ENCODE measurements at places on chromosomes 6 and 20.

DNA sequence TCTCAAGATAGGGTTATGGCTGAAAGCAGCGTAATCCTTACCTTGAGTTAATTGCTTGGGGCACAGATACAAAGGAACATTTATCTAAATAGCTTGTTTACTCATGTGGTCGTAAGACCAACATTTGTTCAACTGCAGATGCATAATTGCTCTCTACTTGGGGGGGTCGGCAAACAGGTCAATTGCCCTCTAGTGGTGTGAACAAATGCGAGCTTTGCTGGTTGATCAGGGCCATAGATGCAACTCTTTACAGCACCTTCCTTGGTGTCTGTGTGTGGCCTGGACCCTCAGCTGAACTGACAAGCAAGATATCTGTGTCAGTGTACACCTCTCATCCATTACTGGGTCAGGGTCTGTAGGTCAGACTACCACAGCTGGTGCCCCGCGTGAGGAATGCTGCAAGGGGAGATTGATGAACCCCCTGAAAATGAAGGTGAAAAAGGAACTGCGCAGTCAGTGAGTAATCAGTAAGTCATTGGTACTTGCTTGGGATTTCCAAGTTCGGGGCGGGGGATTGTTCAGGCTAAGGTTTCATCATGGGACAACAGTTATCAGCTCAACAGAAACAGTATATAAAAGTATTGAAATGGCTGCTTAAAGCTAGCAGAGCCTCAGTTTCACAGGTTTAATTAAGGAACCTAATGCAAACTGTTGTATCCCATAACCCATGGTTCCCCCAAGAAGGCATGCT lies 24.0 kb downstream of the HLA-DPA1 start:
- DNase-seq: no peak

- no peak for DNase-seq
These were observed 1.5 kb upstream of the GZF1 start for GRCh38 chr20:23360531-23360930.

- no peak for DNase-seq
These were observed 70.0 kb downstream of the CNKSR3 start for GRCh38 chr6:154440422-154441043.

DNA sequence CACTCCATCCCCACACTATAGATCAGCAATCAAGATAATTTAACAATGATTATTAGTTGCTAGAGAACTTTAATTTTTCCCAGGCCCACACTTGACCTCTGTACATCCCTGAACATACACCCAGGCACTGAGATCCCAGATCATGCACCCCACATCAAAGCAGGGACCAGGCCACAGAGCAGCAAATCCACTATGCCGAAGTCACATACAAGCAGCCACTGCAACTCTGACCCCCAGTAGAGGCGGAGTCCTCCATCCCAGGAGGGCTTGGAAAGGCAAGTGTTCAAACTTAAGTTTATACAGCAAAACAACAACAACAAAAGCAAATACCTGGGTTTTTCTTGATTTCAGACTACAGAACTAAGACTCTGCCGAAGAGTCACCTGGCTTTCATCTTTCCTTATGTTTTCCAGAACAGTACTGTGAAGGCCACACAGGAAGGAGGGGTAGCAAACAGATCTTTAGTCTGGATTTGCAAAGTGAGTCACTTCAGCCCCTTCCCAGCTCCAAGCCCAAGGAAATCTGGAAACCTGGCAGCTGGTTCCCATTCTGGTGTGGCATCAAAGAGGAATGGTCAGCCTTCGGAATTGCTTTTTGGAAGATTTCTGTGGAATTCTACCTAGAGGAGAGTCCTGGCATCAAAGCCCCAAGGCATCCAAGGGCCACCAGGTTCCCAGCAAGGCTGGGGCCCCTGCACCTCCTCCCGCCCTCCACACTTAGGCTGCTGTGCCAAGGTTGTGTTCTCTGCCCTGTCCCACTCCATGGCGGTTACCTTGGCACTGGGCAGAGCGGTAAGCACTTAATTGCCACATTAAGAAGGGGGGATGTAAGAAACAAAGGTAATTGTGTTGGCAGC lies 7.3 kb downstream of the JAG1 start:
- no peak for DNase-seq

- DNase-seq: peak; percentile 64
These were observed 54.4 kb downstream of the DTNBP1 start for GRCh38 chr6:15608396-15608795.

DNA sequence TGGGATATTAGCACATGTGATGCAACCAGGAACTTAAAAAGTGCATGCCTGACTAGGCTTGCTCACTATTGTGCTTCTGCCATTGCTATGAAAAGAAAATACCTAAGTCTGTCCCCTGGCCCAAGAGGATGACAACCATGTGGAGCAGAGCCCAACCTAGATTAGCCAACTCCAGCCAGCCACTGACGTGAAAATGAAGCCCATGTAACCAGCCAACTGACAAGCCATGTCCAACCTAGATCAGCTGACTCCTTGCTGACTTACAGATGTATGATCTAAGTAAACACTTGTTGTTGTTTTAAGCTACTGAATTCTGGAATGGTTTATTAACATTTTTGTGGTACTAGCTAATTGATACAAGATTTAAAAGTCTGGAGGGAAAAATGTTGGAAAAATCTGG lies 47.5 kb downstream of the PIGU start:
- DNase-seq: no peak

DNA sequence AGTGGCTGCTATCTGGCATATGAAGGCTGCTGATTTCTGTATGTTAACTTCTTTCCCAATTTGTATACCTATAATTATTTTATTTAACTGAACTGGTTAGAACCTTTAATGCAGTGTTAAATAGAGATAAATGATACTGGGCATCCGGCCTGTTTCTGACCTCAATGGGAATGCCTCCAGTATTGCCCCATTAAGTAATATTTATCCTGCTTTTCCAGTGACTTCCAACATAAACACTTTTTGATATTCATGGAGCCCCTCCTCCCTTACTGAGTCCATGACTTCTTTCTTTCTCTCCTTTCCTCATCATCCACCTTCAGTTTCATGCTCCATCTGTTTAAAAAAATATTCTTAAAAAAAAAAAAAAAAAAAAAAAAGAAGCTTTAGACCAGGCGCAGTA lies 8.8 kb downstream of the TRIM27 start:
- DNase-seq: peak; percentile 52

- no peak for DNase-seq
These were observed 35.5 kb upstream of the MRAP2 start for GRCh38 chr6:83998021-83998584.

DNA sequence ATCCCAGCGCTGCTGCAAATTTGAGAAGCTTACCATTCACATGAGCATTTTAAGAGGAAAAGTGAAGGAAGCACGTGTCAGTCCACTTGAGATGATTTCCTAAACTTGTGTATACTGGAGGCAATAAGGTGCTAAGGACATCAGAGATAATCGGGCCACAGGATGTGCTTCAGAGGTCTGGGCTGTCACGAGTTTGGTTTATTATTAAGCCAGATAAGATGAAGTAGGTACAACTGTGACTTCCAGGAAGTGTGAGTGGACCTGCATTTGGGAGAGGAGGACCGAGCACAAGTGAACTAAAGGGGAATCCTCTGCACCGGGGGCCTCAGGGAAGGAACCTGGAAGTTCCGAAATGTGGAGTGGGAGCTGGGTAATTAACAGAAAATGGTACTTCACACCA lies 1.4 kb downstream of the SAMD5 start:
- DNase-seq: peak; percentile 79

- no peak for DNase-seq
These were observed 5.1 kb upstream of the MAP1LC3A start for GRCh38 chr20:34553366-34553867.

- peak; percentile 92 for DNase-seq
These were observed 79.9 kb downstream of the ATXN1 start for GRCh38 chr6:16681260-16681873.

DNA sequence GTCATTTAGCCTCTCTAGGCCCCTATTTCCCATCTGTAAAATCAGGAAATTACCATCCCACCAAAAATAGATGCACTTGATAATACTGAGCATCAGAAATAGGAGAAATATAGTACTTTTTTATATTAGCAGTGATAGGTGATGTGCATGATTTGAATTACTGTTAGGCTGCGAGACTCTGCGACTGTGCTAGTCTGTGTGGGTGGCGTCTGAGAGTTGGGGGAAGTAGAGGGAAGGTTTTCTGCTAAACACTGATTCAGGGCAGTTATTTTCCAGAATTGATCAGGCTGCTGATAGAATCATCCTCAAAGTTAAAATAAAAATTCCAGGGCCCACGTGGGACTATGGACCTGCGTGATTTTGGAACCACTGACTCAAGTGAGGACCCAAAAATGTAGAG lies 60.4 kb upstream of the ARMH2 start:
- no peak for DNase-seq

- DNase-seq: peak; percentile 86
These were observed at the start of gene CD40 for GRCh38 chr20:46117704-46118467. TSS of gene CD40 (plus strand) at chr20:46118314. CDS start at chr20:46118344, 30 bp downstream.
